ENCODE measurements at places on chromosomes 1 and 21. TPM values are rescaled to one million over a fixed set of nuclear protein-coding genes. Genes with fewer than 3 reads are reported as not detected.

GRCh38 chr21:38300141-38300578, 43.4 kb downstream of the KCNJ15 start:
- DNase-seq, result no peak
- peaks cover 19% of the 10 kb centered on the region for H3K4me1 ChIP-seq
- H3K4me3 ChIP-seq, result no peak overlapping the region
- peaks cover 8% of the 10 kb centered on the region for H3K36me3 ChIP-seq
- H3K27ac ChIP-seq, result no peak overlapping the region

Gene NMNAT2
- total RNA-seq, result 4.7 TPM

Gene GJA5
- 0.28 TPM for total RNA-seq

DNA sequence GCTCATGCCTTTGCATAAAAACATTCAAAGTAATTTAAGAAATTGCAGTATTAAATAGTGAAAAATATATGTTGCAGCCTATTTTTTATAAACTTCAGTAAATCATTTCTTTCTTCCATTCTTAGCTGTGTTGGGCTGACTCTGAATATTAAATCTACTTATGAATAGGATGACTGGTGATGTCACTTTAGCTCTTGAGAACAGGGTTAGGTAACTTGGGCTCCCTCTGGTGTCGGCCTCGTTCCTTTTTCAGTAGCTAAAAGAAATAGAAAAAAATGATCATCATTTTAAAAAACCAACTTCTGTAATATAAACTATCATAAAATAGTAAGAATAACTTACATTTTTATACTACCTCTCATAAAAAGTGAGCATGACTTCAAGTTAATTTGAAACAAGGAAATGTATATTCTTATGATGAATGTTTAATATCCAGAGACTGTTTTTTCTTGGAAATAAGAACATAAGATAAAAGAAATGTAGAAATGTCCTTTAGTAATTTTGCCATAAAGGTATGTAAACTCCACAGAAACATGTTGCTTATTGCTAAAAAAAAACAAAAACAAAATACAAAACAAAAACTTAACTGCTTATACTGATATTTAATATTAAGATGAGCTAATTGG, 26.8 kb upstream of the NCAM2 start:
- H3K27me3 ChIP-seq, result no peaks in the 10 kb centered on the region
- DNase-seq, result peak; percentile 71
- no peak overlapping the region for H3K4me3 ChIP-seq
- H3K27ac ChIP-seq, result no peak overlapping the region
- peaks cover 12% of the 10 kb centered on the region for H3K4me1 ChIP-seq
- peaks cover 6% of the 10 kb centered on the region for H3K36me3 ChIP-seq

- DNase-seq, result no peak
- no peak overlapping the region for H3K4me3 ChIP-seq
- H3K27ac ChIP-seq, result no peak overlapping the region
- no peaks in the 10 kb centered on the region for H3K27me3 ChIP-seq
These were observed 486.3 kb downstream of the TTLL7 start for GRCh38 chr1:83512373-83513193.

- DNase-seq, result peak; percentile 63
- peaks cover 14% of the 10 kb centered on the region for H3K4me1 ChIP-seq
- no peak overlapping the region for H3K27ac ChIP-seq
- no peak overlapping the region for H3K4me3 ChIP-seq
- peaks cover 4% of the 10 kb centered on the region for H3K36me3 ChIP-seq
- no peaks in the 10 kb centered on the region for H3K27me3 ChIP-seq
These were observed 58.6 kb downstream of the PBX1 start for GRCh38 chr1:164617377-164618201.

- peak overlapping the region; percentile 93 for H3K27ac ChIP-seq
- peaks cover 11% of the 10 kb centered on the region for H3K36me3 ChIP-seq
- H3K4me3 ChIP-seq, result peak overlapping the region; percentile 53
- no peaks in the 10 kb centered on the region for H3K27me3 ChIP-seq
- peaks cover 17% of the 10 kb centered on the region for H3K4me1 ChIP-seq
- DNase-seq, result peak; percentile 78
These were observed 24.4 kb downstream of the EFCAB7 start for GRCh38 chr1:63547621-63548294.

GRCh38 chr1:1058921-1059493, 15.1 kb downstream of the RNF223 start:
- no peaks in the 10 kb centered on the region for H3K27me3 ChIP-seq
- no peaks in the 10 kb centered on the region for H3K36me3 ChIP-seq
- H3K27ac ChIP-seq, result no peak overlapping the region
- H3K4me1 ChIP-seq, result peaks cover 16% of the 10 kb centered on the region

DNA sequence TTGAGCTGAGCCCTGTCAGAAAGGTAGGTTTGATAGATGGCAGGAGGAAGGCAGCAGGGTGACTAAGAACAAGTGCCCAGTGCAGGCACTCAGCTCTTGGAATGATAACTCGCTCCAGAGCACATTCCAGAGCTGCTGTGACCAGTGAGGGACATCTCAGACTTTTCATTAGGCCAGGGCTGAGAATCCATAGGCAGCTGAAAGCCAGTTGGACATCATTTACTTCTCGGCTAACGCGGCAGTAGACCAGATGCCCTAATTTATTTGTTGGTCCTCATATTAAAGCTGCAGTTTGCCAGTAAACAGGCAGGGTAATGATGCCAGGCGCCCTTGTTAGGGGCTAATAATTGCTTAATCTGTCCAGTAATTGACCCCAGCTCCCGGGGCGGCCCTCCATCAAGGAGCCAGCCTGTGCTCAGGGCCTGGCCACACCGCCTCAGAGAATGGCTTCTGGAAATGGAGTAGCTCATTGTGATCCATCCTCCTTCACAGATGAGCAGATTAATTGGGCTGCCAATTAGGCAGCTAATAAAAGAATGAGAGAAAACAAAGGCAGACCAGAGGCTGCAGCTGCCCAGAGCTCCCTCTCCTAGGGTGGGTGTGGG, 122.0 kb downstream of the BEND5 start:
- DNase-seq, result no peak
- no peaks in the 10 kb centered on the region for H3K4me1 ChIP-seq
- H3K27me3 ChIP-seq, result peaks cover 37% of the 10 kb centered on the region
- H3K36me3 ChIP-seq, result no peaks in the 10 kb centered on the region
- no peak overlapping the region for H3K27ac ChIP-seq

- peak; percentile 82 for DNase-seq
- peaks cover 6% of the 10 kb centered on the region for H3K36me3 ChIP-seq
- H3K4me3 ChIP-seq, result no peak overlapping the region
- H3K27ac ChIP-seq, result no peak overlapping the region
These were observed 28.4 kb downstream of the ACP6 start for GRCh38 chr1:147641695-147642592.

DNA sequence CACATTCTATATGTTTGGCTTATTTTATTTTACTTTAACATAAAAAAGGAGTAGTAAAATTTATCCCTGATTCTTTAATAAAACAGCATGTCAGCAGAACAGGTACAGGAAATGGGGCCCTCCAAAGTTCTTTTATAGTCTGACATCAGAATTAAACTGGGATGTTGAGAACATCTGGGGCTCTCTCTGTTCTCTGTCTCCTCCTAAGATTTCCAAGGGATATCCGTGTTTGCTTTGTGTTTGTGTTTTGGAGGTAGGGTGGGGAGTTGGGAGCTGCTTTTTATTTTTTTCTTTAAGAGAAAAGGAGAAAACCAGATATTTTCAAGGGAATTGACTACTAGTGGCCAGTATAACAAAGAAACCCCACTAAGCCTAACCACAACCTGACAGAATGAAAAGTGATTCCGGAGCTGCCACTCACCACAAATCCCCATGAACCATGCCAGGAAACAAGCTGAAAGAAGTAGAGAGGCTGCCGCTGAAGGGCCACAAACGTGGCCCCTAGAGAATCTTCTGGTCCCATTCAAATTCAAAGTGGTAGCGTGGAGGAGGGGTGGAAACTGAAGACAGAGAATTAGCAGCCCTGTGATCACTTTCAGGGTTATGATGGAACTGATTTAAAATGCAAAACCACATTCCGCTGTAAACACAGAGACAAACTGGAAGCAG, 369.6 kb upstream of the ADGRL2 start:
- H3K36me3 ChIP-seq, result no peaks in the 10 kb centered on the region
- no peaks in the 10 kb centered on the region for H3K4me1 ChIP-seq

Gene TEX38
- total RNA-seq, result not detected

- no peaks in the 10 kb centered on the region for H3K27me3 ChIP-seq
- H3K36me3 ChIP-seq, result no peaks in the 10 kb centered on the region
- H3K4me3 ChIP-seq, result no peak overlapping the region
- no peaks in the 10 kb centered on the region for H3K4me1 ChIP-seq
- no peak for DNase-seq
These were observed 8.1 kb upstream of the TADA1 start for GRCh38 chr1:166884040-166884642.

DNA sequence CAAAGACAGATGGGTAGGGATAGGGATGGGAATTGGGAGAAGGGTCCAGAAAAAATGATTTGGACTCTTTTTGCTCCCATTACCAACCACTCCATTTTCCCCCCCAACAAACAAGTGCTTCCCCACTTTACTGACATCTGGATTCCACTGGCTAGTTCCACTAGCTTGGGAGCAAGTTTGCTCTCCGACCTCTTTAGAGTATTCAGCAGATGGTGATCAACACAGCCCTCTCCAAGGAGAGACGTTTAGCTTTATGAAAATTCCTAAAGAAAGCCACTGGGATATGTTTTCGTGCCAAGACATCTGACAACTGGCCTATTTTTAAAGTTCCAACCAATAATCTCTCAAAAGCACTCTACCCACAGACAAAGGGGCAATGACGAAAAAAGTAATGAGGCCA, 50.3 kb downstream of the ITPKB start:
- H3K4me3 ChIP-seq, result no peak overlapping the region
- H3K27ac ChIP-seq, result no peak overlapping the region
- DNase-seq, result no peak
- no peaks in the 10 kb centered on the region for H3K27me3 ChIP-seq
- peaks cover 11% of the 10 kb centered on the region for H3K36me3 ChIP-seq

GRCh38 chr1:235582130-235582529, 67.5 kb downstream of the GNG4 start:
- no peaks in the 10 kb centered on the region for H3K4me1 ChIP-seq
- H3K27me3 ChIP-seq, result no peaks in the 10 kb centered on the region
- no peak overlapping the region for H3K4me3 ChIP-seq
- DNase-seq, result no peak

Gene DYNLT5
- not detected for total RNA-seq

GRCh38 chr1:79362470-79362869, 355.9 kb upstream of the ADGRL4 start:
- DNase-seq, result no peak
- H3K36me3 ChIP-seq, result no peaks in the 10 kb centered on the region
- H3K27ac ChIP-seq, result no peak overlapping the region
- H3K4me3 ChIP-seq, result no peak overlapping the region

DNA sequence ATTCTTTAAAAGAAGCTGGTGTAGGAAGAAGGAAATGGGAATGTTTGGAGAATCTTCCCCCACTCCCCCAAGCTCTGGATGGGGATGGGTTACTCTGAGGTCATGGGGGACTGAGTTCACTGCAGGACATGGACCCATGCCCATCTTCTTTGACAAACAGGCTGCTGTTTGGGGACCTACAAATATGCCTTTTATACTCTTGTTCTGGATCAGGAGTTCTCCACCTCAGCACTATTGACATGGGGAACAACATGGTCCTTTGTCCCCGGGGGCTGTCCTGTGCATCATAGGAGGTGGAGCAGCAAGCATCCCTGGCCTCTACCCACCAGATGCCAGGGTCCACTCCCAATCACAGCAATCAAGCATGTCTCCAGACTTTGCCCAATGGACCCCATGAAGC, 365.8 kb upstream of the C1orf174 start:
- H3K36me3 ChIP-seq, result peaks cover 6% of the 10 kb centered on the region
- no peaks in the 10 kb centered on the region for H3K4me1 ChIP-seq
- no peak for DNase-seq
- no peak overlapping the region for H3K4me3 ChIP-seq
- no peaks in the 10 kb centered on the region for H3K27me3 ChIP-seq

DNA sequence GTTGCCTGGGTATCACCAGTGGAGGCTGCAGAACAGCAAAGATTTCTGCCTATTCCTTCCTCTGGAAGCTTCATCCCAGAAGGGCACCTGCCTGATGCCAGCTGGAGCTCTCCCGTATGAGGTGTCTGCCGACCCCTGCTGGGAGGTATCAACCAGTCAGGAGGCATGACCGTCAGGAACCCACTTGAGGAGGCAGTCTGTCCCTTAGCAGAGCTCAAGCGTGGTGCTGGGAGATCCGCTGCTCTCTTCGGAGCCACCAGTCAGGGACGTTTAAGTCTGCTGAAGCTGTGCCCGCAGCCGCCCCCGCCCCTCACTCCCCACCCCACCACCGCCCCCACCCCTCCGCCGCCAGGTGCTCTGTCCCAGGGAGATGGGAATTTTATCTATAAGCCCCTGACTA, 23.1 kb upstream of the HFM1 start:
- H3K4me1 ChIP-seq, result peaks cover 4% of the 10 kb centered on the region
- H3K4me3 ChIP-seq, result no peak overlapping the region
- no peak overlapping the region for H3K27ac ChIP-seq
- H3K27me3 ChIP-seq, result peaks cover 58% of the 10 kb centered on the region
- H3K36me3 ChIP-seq, result no peaks in the 10 kb centered on the region
- no peak for DNase-seq

GRCh38 chr21:41941941-41942340, 11.9 kb downstream of the C2CD2 start:
- H3K27ac ChIP-seq, result no peak overlapping the region
- DNase-seq, result no peak
- H3K4me1 ChIP-seq, result no peaks in the 10 kb centered on the region
- H3K27me3 ChIP-seq, result no peaks in the 10 kb centered on the region
- peaks cover 10% of the 10 kb centered on the region for H3K36me3 ChIP-seq
- H3K4me3 ChIP-seq, result no peak overlapping the region

GRCh38 chr1:236862615-236863211, 67.6 kb downstream of the MTR start:
- peak; percentile 16 for DNase-seq
- H3K27ac ChIP-seq, result peak overlapping the region; percentile 24
- no peak overlapping the region for H3K4me3 ChIP-seq
- peaks cover 5% of the 10 kb centered on the region for H3K4me1 ChIP-seq
- no peaks in the 10 kb centered on the region for H3K27me3 ChIP-seq

Gene IFNAR1
- 35.5 TPM for total RNA-seq

- no peaks in the 10 kb centered on the region for H3K27me3 ChIP-seq
- H3K27ac ChIP-seq, result no peak overlapping the region
- peaks cover 9% of the 10 kb centered on the region for H3K4me1 ChIP-seq
- no peak for DNase-seq
These were observed 35.3 kb downstream of the FNBP1L start for GRCh38 chr1:93483200-93483599.

DNA sequence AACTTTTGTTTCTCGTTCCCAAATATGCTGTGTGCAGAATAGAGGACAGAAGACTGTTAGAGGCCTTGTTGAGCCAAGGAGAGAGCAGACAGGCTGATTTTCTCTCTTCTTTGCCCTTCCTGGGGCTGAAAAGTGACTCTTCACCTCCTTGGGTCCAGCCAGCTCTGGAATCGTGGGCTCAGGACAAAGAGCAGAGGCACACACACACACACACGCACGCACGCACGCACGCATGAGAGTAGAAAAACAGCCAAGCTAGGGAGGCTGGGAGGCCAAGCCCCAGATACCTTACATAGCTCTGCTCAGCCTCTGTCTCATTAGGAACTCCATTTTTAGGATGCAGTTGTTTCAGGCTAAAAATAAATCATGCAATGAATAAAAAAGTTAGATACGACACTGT, at the start of gene CASQ2:
Gene CASQ2 (minus strand): TSS at position 166 of the 400 bp plus-strand sequence. CDS start 173 bp downstream, outside the sequence.
- no peak for DNase-seq
- H3K27ac ChIP-seq, result no peak within 1 kb of the TSS
- no peaks in the 10 kb centered on the region for H3K36me3 ChIP-seq
- H3K4me3 ChIP-seq, result no peak within 1 kb of the TSS
